Activated CD4-positive, alpha-beta T cell treated with anti-CD3 and anti-CD28 coated beads for 36 hours (primary cell): ENCODE measurements at places on chromosomes 7 and 10.

GRCh38 chr10:125158601-125159485, 1.5 kb downstream of the CTBP2 start:
- no peak for DNase-seq

GRCh38 chr7:57437581-57437980, 12.4 kb upstream of the ZNF716 start:
- DNase-seq, result no peak

DNA sequence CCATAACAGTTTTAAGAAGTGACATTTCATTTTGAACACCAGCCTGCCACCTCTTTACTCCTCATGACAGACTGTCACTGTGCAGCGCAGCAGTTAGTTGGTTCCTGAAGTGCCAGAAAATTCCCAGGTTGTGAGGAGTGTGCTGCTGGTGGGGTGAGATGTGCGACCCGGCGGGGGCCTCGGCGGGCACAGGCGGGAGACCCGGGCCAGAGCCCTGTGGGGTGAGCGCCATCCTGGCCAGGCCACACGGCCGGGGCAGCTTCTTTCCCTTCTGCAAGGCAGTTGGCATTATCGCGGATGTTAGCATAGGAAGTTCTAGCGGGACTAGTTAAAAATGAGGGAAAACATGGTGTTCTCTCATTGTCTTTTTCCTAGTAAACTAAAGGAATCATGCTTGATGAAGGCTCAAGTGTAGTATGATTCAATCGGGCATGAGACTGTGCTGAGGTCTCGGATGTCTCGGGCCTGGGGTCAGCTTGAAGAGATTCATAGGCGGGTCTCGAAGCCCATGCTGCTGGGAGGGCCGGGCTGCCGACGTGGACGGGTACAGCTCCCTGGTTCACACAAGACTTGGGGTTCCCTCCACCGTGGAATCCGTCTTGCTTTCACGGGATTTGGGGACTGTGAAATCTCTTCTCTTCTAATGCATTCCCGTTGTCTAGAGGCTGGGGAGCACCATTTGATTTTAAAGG, 56.1 kb downstream of the MGMT start:
- no peak for DNase-seq

GRCh38 chr7:114409750-114410149, 4.9 kb upstream of the FOXP2 start:
- no peak for DNase-seq

- DNase-seq, result no peak
Observed at GRCh38 chr7:54331311-54331710, 210.9 kb upstream of the VSTM2A start.

- DNase-seq, result no peak
Observed at GRCh38 chr7:139647814-139648390, 124.4 kb downstream of the CLEC2L start.

- DNase-seq, result no peak
Observed at GRCh38 chr10:96619120-96619519, 32.3 kb upstream of the TM9SF3 start.

GRCh38 chr7:1054861-1055450, 10.6 kb downstream of the GPR146 start:
- peak; percentile 79 for DNase-seq

GRCh38 chr7:4726566-4726965, 44.5 kb downstream of the FOXK1 start:
- DNase-seq, result no peak

GRCh38 chr10:61971003-61971325, 69.5 kb downstream of the ARID5B start:
- DNase-seq, result no peak

DNA sequence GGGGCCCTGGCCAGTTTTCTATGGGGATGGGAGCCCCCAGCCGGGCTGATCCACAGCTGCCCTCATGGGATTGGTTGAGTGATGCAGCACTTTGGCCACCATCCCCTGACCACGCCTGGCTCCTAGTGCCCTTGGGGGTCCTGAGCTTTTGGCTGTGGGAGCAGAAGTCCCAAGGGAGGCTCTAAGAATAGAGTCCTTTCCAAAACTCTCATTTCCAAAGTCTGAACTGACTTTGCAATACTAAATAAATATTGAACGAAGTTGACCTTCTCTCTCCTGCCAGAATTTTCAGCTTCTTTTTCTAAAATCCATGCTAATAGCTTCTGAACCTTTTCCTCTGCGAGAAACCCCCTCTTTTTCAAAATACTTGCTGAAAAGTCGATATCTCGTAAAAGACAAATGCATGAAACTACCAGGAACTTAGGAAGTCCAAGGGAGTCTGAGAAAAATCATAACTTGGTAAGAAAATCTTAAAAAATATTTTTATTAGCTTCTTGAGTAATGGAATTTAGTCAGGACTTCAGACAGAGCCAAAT, 62.7 kb upstream of the IGFBP3 start:
- no peak for DNase-seq

- DNase-seq, result no peak
Observed at GRCh38 chr7:101612885-101613515, 16.1 kb downstream of the MYL10 start.

- peak; percentile 44 for DNase-seq
Observed at GRCh38 chr10:119620241-119621077, 23.7 kb upstream of the TIAL1 start.

- no peak for DNase-seq
Observed at GRCh38 chr7:50693455-50694130, 89.1 kb downstream of the GRB10 start.

DNA sequence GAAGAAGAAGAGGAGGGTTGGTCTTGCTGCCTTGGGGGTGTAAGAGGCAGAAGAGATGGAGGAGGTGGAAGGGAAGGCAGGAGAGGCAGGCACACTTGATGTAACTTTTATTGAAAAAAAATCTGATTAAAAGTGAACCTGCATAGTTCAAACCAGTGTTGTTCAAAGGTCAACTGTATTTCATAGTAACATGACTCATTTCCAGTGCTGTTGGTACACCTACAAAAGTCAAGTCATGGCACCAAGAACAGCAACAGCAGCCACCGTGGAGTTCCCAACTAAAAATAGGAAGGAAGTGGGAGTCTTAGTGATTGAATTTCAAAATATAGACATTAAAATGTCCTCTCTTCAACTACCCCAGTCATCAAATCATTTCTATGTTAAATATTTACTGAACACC, 88.5 kb downstream of the CTNNA3 start:
- DNase-seq, result peak; percentile 10

DNA sequence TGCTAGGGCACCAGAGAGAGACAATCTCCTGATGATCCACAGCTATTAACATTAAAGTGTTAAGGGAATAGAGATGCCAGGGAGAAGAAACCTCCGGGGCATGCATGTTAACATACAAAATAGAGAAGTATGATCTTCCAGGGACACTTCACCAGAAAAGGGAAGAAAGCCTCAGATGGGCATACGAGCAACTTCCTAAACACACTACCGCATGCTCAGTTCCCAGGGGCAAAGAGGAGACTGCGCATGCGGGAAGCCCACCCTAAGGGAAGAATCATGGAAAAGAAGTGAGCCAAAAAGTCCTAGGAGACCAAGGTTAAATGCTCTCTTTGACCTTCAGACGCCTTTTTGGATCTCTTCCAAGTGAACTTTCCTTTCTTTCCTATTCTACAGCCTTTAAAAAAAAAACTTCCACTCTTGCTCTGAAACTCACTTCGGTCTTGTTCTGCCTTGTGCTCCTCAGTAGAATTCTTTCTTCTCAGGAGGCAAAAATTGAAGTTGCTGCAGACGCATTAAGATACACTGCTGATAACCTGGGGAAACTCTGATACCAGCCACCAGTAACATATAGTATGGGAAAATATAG, 1211.3 kb downstream of the REEP3 start:
- DNase-seq, result no peak

- no peak for DNase-seq
Observed at GRCh38 chr10:19200211-19200610, 151.6 kb downstream of the MALRD1 start.

DNA sequence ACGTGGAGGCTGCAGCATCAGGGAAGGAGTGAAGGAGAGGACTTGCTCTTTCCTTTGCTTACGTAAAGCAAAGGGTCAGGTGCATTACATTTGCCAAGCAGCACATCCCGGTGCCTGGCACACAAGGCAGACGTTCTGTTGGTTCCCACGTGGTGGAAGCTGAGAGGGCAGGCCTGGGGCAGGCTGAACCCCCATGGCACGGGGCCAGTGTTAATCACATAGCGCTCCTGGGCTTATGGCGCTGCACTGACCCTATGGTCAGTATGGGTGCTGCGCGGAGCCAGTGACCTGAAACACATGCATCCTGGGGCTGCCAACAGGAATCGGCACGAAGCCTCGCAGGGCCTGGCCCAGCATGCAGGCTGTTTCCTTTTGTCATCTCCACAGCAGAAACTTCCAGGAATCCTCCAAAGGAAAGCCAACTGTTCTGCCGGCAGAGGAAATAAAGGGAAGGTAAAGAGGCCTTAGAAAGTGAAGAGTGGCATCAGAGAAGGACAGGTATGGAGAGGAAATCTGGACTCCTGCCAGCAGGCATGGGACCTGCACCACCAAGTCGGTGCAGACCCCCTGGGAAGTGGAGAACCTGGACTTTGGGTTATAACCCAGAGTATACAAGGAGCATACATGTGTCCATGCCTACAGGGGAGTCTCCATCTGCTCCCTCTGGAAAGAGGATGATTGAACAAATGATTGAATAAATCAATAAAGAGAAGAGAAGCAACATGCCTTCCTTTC, 560.2 kb downstream of the TCERG1L start:
- DNase-seq, result no peak

DNA sequence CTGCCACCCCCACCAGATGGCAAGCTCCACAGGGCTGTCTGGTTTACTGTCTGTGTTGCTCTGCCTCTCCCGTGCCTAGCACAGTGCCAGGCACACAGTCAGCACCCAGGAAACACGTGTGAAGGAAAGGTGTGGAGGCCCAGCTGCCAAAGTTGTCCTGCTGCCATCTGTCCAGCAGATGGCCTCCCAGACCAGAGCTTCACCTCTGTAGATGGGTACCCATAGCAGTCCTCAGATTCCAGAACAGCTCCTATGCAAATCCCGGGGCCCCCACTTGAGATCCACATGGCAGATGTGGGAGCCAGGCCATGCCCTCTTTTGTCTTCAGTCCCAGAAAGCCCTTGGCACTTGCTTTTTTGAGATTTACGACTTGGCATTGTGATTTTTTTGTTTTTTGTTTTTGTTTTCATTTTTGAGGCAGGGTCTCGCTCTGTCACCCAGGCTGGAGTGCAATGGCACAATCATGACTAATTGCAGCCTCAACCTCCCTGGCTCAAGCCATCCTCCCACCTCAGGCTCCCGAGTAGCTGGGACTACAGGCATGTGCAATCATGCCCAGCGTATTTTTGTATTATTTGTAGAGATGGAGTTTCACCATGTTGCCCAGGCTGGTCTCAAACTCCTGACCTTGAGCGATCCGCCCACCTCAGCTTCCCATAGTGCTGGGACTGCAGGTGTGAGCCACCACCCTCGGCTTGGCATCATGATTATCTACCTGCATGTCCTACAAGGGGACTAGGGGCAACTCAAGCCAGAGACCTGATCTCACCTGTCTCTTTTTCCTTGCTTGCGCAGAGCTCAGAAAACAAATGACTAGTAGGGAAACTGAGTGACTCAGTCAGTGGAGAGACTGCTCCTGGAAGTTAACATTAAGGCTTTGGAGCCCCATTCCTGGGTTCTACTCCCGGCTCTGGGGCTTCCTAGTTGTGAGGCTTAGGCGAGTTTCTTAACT, 16.9 kb upstream of the PALD1 start:
- peak; percentile 73 for DNase-seq

DNA sequence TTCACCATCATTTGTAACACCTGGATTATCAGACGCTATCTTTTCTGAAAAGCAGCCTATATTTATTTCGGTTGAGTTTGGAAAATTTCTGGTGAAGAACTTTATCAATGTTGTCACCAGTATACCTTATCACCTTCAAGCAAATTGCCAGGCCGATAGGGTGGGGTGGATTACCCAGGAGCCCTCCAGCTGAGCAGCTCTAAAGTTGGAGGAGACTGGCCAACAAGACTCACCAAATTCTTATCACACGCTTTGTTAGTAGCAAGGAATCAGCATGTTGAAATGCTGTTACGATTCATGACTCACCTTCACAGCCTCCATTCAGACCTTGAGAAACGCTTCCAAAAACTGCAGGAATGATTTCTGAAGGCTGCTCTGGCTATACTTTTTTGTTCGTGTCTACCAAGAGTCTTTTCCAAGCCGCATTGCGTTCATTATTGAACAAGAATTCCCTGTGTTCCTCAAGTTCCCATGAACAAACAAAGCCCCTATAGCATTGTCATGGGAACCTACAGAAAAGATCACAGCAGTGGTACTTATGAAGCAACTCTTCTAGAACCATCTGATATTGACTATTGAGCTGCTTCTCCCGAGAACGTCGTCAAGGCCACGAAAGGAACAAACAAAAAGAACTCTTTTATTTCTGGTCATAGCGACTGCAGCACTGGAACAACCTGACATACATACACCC, 291.4 kb downstream of the SFMBT2 start:
- no peak for DNase-seq

GRCh38 chr10:104690959-104691358, 49.9 kb downstream of the SORCS3 start:
- no peak for DNase-seq

DNA sequence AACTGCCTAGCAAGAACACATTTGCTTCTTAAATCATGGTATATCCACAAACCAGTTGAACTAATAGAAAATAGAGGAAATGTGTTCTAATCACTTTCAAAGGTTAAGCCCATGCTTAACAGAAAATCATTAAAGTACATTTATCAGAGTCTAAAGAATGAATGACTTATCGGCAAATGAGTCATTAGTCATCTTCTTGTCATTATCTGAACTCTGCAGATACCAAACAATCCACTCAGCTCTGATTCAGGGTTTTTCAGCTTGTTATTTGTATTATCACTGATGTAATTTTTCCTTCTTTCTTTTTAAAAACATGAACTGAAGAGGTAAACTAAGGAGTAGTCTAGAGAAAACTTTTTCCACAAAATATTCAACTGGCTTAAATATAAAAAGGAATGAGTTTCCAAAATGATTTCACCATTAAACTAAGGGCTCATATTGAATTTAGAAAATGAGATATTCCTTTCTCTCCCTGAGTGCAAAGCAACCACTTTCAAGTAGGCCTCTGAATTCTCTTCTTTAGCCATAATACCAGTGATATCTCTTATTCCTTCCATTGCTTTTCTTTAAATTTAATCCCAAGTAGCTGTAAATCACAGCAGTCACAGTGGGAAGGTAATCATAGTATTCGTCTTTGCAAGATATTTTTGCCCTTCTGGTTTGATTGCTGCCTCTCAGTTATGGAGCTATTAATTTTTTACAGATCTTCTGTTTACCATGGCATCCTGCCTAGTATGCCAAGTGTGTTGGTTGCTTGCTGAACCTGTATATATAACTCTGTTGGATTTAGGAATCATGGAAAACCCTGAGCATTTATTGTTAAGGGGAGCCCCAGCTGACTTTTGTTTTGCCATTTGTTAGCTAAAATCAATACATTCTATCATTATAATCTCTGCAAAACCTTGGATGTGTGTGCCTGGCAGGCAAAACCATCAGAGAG, 125.1 kb downstream of the THSD7A start:
- no peak for DNase-seq

- DNase-seq, result no peak
Observed at GRCh38 chr7:18590241-18590640, 94.7 kb downstream of the HDAC9 start.
